A549 treated with ZK216348 at 1 μM for 4 hours (cell line): ENCODE measurements at places on chromosomes 11 and 22. TPM values are rescaled to one million over a fixed set of nuclear protein-coding genes. Genes with fewer than 3 reads are reported as not detected.

The DEFB108B gene
- not detected in 5 replicates for total RNA-seq

The MUC5AC gene
- total RNA-seq = 0.79 to 3.9 TPM (median 2.7 TPM) in 5 replicates

The TMPRSS4 gene
- total RNA-seq = 0.14 TPM in 1 of 5 replicates, not detected in the others

The GGTLC2 gene
- not detected in 5 replicates for total RNA-seq

The OR52I1 gene
- total RNA-seq = not detected in 5 replicates

The MISFA gene
- 2.2 to 4.8 TPM (median 2.4 TPM) in 5 replicates for total RNA-seq

The DDTL gene
- 1.5 to 2.4 TPM (median 1.7 TPM) in 5 replicates for total RNA-seq

The TSPAN32 gene
- not detected in 5 replicates for total RNA-seq

The LDLRAD3 gene
- total RNA-seq = 21.6 to 30.2 TPM (median 27.3 TPM) in 5 replicates

The DMC1 gene
- total RNA-seq = 2.4 to 5.4 TPM (median 3.3 TPM) in 5 replicates

The CTSW gene
- total RNA-seq = 0.20 TPM in 1 of 5 replicates, not detected in the others

The PLAAT2 gene
- total RNA-seq = 0.28 to 0.77 TPM (median 0.64 TPM) in 5 replicates

The API5 gene
- total RNA-seq = 60.8 to 90.3 TPM (median 68.9 TPM) in 5 replicates
